CD4-positive, alpha-beta T cell treated with Interferon gamma for 1 hour (primary cell): ENCODE measurements at places on chromosomes 4 and X.

DNA sequence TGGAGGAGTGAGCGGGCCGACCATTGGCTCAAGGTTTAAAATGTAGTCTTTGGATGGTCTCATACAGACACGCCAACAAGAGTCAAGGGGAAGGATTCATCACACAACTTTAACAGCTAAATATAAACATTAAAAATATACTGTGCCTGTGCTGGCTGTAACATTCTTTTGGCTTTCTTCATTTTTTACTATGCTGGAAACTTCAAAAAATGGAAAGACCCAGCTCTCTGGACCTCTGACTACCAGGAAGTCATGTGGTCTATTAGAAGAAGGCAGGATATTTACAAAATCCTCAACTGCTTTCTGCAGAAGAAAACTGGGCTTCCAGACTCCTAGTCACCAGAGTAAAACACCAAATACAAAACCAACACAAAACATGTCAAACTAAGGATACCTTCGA is 49.8 kb upstream of the KLF3 start:
- DNase-seq: no peak

DNA sequence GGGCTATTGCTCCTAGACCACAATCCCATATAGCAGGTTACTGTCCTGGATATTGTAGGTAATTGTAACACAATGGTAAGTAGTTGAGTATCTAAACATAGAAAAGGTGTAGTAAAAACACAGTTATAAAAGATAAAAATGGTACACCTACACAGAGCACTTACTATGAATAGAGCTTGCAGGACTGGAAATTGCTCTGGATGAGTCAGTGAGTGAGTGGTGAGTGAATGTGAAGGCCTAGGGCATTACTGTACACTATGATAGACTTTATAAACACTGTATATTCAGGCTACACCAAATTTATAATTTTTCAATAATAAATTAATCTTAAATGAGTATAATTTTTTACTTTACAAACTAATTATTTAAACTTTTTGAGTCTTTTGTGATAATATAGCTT is 425.7 kb downstream of the PABPC4L start:
- DNase-seq: no peak

GRCh38 chr4:94689155-94689860 is 68.4 kb upstream of the BMPR1B start:
- DNase-seq: no peak

DNA sequence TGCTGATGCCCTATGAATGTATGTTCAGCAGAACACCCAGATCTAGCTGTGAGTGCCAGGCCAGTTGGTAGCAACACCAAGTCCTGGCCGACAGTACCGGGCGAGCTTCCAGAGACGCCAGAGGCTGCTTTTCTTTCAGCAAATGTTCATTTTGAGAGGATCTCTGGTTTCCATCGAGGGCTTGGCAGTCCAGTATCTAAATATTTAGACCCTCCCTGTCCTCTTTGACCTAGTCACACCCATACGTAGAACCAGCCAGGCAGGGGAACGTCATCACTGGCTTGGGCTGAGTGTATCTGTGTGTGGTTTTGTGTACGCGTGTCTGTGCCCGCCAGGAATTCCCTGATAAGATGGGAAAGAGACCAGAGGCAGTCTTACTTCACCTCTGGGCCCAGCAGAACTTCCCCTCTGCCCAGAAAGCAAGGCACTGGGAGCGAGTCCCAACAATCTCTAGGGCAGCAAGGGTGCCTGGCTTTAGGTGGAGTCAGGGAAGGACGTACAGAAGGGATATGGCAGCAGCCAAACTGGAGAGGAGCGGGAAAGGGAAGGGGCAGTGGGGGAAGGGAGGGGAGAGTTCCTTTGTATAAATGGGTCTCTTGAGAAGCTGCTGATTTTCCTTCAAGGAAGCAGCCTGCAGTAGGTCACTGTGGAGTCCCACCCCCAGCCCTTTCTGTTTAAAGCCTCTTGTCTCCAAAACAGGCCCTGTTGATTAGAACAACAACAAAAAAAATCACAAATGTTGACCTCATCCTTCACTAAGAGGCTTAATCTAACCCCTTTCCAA is 15.0 kb upstream of the ELF4 start:
- DNase-seq: no peak

GRCh38 chr4:186852073-186852420 is 128.4 kb upstream of the FAT1 start:
- DNase-seq: no peak

- no peak for DNase-seq
Observed at GRCh38 chrX:105460376-105460775, 239.9 kb upstream of the TEX13A start.

DNA sequence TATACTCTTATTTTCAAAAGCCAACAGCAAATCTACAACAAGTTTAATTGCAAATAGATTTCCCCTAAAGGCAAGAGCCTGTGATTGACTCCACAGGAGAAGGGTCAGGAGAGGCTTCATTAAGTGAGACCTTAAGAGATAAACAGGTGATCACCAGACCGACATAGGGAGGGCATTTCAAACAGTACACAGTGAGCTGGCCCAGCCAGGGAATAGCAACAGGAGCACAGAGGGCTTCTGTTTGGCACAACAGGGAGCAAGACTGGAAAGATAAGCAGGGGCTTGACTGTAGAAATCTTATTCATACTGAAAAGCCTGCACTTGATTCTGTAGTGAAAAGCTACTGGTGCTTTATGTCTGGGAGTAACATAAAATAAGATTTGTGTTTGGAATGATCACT is 3.9 kb downstream of the RUFY3 start:
- no peak for DNase-seq

DNA sequence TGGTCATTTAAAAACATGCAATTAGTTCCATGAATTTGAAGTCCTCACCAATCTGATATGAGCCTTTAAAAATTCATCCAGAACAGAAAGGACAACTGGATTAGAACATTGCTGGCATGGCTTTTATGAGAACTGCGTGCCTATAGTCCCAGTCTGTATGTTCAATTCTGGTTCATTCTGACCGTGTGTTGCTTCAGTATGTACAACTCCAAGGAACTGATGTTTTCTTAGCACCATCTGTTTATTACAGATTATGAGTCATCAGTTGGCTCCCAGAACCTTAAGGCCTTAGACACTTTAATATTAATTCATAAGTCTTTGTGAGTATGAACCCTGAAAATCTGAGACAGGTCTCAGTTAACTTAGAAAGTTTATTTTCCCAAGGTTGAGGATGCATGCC is 115.0 kb downstream of the CEP44 start:
- DNase-seq: no peak

- no peak for DNase-seq
Observed at GRCh38 chr4:163534056-163534455, 39.6 kb downstream of the TMA16 start.

GRCh38 chr4:17760626-17761025 is 20.8 kb downstream of the FAM184B start:
- no peak for DNase-seq

DNA sequence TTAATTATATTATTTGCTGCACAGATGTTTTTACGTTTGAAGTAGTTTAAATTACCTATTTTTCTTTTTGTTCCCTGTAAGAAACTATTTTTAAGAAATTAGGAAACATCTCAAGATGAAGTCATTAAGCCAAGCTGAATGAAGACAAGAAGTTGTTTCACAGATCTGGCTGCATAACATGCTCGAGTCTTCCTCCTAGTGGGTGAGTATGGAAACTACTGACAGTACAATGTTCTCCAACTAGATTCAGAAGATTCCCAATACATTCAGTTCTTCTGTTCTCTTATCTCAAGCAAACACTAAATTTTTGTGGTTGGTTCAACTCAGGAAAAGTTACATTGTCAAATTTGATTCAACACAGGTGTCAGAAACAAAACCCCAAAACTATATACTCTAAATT is 256.8 kb upstream of the VCX start:
- DNase-seq: no peak

DNA sequence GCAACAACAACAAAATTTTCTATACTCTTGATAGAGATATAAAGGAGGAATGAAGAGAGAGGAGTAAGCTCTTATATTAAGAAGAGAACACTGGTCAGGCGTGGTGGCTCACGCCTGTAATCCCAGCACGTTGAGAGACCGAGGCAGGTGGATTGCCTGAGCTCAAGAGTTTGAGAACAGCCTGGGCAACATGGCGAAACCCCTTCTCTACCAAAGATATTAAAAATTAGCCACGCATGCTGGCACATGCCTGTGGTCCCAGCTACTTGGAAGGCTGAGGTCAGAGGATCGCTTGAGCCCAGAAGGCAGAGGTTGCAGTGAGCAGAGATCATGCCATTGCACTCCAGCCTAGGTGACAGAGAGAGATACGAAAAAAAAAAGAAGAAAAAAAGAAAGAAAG is 102.4 kb downstream of the TEX11 start:
- DNase-seq: no peak

DNA sequence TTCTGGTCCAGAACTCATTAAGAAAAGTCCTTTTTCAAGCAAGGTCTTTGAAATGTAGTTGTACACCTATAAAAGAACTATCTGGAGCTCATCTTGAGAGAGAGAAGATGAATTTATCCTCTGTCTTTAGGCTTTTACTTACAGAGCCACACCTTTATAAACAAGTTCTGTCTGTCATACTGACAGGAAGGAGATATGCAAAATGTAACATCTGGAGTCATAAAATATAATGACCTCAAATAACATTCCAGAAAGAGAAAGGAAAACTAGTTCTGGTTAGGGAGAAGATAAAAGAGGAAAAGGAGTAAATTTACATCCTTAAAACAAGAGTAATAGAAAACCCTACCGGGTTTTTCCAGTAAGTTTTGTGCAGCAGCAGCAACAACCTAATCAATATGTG is 1.3 kb downstream of the INPP4B start:
- no peak for DNase-seq

GRCh38 chr4:47198791-47199190 is 167.4 kb downstream of the GABRB1 start:
- no peak for DNase-seq

GRCh38 chr4:4332529-4332928 is 42.5 kb downstream of the ZBTB49 start:
- no peak for DNase-seq
